ENCODE measurements at places on chromosomes 2 and 18.

GRCh38 chr2:220034426-220035130 is 407.1 kb downstream of the SLC4A3 start:
- no peak for DNase-seq

DNA sequence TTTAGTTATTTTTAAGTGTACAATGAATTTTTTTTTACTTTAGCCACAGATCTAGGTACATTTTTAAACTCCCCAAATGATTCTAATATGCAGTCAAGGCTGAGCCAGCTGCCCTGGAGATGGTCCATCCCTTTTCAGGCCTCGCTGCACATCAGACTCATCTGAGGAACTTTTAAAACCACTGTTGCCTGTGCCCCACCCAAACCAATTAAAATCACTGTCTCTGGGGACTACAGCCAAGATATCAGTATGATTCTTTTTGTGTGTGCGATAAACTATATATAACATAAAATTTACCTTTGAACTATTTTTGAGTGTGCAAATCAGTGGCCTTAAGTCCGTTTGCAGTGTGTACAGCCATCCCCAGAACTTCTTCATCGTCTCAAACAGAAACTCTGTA is 9.1 kb upstream of the MALT1 start:
- DNase-seq = no peak

- DNase-seq = no peak
Measured at GRCh38 chr2:132564065-132564464, 105.9 kb downstream of the LYPD1 start.

DNA sequence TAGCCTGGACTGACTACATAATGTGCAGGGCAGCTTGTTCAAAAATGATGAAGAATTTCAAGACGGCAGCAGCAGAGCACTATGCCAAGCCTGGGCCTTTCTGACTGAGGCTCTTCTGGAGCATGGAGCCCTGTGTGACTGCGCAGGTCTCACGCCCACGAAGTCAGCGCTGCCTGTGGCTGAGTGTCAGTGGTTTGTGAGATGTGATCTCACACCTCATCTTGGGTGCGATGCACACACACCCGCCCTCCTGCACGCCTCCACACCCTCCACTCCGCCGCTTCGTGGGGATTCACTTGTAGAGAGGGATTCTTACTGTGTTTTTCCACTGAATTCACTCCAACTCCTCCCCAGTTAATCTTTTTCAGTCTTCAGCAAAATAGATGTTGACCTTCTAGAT is 103.9 kb downstream of the VIT start:
- no peak for DNase-seq

GRCh38 chr18:55014095-55014494 is 54.8 kb upstream of the CCDC68 start:
- DNase-seq = no peak

GRCh38 chr2:3332133-3332532 is 45.5 kb downstream of the EIPR1 start:
- DNase-seq = no peak

GRCh38 chr2:117917223-117917917 is 96.5 kb downstream of the CCDC93 start:
- DNase-seq = no peak

GRCh38 chr2:106108351-106108750 is 85.8 kb downstream of the UXS1 start:
- DNase-seq = no peak

DNA sequence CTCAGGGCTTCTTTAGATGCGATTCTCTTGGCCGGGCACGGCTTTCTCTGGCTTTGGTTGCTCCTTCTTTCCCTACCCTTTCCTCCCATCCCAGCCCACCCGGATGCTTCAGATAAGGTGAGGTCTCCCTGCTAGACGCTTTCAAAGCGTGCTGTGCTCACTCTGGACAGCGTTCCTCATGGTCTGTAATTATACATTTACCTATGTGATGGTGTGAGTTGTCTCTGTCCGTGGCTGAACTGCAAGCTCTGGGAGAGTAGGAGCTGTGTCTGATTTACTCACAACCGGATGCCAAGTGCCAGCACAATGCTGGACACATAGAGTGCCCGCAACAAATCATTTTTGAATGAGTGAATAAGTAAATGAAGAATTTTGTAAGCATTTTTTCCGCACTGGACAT is 26.8 kb upstream of the PNPT1 start:
- DNase-seq = no peak

- no peak for DNase-seq
Measured at GRCh38 chr2:46999857-47000678, 84.5 kb upstream of the MCFD2 start.

Measured in stimulated activated CD4-positive, alpha-beta T cell treated with anti-CD3 and anti-CD28 coated beads, Interleukin-1b, Interleukin-23, amount 100 ng/mL, for 1 hour (primary cell).